Right renal pelvis (tissue), 4 donors: ENCODE measurements at places on chromosomes 4 and X.

DNA sequence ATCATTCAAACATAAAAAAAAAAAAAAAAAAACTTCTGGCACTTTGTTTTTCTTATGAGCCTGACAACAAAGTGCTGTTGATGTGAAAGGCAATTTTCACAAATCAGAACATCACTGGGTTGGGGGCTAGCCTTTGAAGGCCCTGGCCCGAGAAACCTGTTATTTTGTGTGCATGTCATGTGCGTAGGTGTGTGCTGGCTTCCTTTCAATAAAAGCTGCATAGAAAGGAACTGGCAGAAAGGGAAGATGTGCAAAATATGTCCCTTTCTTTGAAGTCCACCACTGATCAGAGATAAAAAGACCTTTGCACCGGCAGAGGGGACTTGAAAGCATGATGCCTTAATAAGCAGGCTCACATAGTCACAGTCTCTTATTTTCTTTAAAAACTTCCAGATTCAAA is 170.8 kb upstream of the RASGEF1B start:
- no peak for DNase-seq

DNA sequence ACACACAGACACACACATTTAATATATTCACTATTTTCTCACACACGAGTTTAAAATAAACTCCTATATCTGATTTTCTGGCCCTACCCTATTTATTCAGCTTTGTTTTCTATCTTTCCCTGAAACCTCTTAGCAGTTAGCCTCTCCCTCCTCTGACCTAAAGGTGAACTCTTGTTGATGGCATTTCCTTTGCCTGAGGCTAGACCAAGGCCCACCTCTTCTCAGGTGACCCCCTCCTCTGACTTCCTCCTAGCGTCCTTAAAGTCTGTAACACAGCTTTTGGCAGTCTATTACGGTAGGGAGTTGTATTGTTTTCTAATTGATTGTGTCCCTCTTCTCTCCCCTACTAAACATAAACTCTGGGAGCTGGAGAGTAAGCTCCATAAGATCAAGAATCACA is 1.7 kb upstream of the SRPX2 start:
- DNase-seq, result no peak

DNA sequence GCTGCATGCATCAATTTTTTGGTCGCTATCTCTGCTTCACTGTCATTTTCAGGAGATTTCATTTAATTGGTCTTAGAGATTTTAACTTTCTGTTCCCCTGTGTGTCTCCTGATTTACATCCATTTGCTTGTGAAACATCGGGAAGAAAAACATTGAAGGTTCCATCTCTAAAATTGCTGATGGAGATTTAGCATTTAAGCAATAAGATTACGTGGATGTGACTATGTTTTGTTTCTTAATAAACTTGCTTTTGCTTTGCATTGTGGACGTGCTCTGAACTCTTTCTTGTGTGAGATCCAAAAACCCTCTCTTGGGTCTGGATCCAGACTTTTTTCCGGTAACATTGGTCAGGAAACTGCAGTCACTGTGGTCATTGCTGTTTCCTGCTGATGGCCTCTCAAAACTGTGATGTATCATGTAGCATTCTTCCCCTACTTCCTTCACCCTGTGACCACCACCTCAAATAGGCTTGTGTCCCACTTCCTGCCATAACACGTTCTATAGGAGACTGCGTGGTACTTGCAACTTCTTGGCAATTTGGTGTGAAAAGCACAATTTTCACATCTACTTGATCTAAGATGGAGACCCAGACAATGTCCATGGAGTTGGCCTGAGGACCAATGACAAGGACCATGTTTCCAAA is 4.9 kb downstream of the CXCL2 start:
- no peak for DNase-seq

GRCh38 chr4:176875446-176875930 is 82.8 kb upstream of the VEGFC start:
- no peak for DNase-seq

- no peak for DNase-seq
Measured at GRCh38 chrX:137896123-137896522, 330.2 kb downstream of the ZIC3 start.

DNA sequence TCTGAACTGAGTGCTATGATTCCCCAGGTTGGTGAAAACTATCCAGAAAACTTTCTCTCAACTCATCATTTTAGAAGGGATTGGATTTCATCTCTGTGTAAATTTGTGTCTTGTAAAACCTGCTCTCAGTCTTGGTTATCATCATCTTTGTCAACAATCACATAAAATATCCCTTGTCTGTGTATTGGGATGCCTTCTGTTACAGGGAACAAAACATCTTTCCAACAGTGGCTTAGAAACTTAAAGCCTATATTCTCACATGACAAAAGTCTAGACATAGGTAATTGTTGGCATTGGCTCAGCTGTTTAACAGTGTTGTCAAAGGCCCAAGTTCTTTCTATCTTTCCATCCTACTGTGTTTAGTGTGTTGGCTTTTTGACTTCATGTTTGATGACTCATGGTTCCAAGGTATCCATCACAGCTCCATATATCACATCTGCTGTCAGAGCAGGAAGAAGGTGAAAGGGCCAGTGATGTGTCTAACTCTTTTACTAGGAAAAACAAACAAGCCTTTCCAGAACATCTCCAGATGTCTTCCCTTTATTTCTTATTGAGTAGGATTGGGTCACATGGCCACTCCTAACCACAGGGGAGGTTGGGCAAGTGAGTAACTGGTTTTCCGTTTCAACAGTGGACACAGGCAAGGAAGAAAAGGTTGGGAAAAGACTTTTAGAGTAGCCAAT is 65.0 kb downstream of the PHEX start:
- no peak for DNase-seq

DNA sequence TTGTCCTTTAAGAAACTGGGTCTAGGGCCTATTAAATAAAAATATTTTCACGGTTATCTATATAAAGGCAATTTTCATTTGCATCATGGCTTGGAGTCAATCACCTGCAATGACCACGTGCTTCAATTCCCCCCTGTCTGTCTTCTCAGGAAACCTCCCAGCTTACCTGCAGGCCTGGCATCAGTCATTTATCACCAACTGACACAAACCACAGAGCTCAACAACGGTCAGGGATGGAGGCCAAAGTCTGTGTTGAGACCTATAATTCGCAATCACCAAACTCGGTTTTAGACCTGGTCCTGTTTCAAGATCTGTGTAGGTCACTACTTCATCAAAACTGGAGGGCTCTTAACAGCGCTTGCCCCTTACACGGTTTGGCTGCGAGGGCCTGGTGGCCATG is 1.9 kb downstream of the SLC9A7 start:
- no peak for DNase-seq
